ENCODE measurements at places on chromosomes 5 and 9.

DNA sequence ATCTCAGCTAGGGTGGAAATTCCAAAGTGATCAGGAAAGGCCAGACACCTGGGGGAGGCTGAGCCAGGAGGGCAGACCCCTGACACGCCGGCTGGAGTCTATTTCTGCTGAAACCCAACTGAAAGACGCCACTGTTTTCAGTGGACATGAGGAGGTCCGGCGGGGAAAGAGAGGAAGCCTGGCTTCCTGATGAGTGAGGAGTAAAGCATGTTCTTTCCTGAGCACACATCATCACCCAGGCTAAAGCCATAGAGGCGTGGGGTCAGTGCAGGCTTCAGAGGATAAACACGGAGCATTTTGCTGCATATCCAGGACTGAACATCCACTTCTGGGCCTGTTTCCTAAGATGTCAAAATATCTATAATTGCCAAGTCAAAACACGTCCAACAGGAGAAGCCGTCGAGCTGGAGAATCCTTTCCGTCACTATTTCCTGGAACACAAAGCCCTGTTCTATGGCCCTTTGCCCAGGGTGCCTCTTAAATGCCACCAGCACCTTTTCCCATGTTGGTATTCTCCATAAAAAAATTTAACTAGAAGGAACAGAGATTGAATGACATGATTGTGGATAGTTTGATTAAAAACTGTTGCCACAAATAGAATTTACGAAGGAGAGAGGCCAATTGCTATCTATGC is 597.9 kb upstream of the ADAMTS16 start:
- DNase-seq, result no peak

DNA sequence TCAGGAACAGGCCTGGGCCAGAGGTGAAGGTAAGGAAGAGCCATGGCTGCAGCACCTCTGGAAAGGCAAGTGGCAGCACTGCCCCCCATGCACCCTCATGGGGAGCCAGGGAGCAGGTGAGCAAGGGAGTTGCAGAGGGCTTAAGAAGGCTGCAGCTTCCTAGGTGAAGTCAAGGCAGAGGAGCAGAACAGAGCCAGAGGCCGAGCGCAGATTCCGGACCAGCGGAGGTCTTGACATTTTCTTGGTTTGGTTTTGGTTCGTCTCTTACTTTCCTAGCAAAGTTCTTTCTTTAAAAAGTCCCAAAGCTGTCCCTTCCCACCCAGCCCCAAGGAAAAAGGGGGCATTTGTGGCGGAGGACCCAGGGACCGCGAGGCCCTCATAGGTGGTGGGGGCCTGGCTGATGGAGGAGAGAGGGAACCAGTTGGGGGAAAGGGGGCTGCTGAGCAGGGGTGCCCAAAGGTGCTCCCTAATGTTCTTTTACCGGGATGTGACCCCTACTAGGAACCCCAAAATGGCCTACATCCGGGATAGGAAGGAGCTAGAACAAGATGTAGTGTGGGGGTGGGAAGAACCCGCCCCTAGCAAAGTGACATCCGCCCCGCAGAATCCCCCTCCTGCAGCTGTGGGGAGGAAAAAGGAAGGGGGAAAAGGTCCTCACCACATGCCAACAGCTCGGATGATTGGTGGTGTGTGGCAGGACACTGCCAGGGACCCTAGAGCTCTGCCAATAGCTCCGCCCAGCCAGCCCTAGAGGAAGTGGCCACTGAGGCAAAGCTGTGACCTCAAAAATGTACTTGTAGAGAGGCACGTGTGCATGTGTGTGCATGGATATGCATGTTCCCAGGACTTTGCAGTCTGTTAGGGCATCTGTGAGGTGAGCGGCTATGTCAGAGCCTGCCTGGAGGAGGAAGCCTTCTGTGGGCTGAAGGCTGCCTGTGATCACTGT is 914 bp upstream of the CD72 start:
- DNase-seq, result peak; percentile 73

DNA sequence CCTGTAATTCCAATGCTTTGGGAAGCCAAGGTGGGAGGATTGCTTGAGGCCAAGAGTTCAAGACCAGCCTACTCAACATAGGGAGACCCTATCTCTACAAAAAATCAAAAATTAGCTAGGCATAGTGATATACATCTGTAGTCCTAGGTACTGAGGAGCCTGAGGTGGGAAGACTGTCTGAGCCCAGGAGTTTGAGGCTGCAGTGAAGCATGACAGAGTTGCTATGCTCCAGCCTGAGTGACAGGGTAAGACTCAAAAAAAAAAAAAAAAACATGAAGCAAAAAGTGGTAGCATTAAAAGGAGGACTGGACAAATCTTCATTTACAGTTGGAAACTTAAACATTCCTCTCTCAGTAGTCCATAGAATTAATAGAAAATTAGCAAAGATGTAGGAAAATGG is 9.8 kb downstream of the CCNG1 start:
- no peak for DNase-seq

DNA sequence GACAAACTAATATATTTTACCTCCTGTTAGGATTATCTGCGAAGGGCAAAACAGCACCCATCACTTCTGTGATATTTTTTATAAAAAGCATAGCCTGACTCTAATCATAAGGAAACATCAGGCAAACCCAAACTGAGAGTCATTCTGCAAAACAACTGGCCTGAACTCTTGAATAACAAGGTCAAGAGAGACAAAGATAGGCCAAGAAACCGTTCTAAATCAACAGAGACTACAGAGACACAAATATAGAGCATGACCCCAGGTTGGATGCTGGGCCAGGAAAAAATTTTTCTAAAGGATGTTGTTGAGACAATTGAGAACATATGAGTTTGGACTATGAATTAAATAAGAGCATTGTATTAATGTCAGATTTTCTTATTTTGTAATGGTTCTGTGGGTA is 384.9 kb downstream of the NFIB start:
- DNase-seq, result no peak

GRCh38 chr9:2717385-2717784 is at the start of gene KCNV2:
Gene KCNV2 (plus strand): TSS chr9:2717510. CDS start chr9:2717740, 230 bp downstream.
- DNase-seq, result no peak

- DNase-seq, result no peak
Measured at GRCh38 chr5:168118042-168118668, 173.3 kb upstream of the WWC1 start.

GRCh38 chr9:110180511-110181434 is 27.2 kb downstream of the C9orf152 start:
- no peak for DNase-seq

- DNase-seq, result no peak
Measured at GRCh38 chr5:1460054-1460682, 14.9 kb upstream of the SLC6A3 start.

GRCh38 chr5:76838481-76839261 is 11.1 kb upstream of the S100Z start:
- DNase-seq, result peak; percentile 36

- DNase-seq, result no peak
Measured at GRCh38 chr5:137937994-137938750, 48.9 kb downstream of the PKD2L2 start.

DNA sequence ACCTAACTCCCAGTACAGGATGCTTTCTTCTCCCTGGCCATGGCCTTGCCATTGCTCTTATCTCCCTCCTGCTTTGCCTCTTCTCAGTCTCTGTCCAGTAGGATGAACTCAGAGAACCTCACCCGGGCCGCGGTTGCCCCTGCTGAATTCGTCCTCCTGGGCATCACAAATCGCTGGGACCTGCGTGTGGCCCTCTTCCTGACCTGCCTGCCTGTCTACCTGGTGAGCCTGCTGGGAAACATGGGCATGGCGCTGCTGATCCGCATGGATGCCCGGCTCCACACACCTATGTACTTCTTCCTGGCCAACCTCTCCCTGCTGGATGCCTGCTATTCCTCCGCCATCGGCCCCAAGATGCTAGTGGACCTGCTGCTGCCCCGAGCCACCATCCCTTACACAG is at the start of gene OR5C1:
OR5C1 (plus strand) TSS at position 103 of the 400 bp plus-strand sequence; CDS start at position 103, 0 bp downstream.
- DNase-seq, result no peak

DNA sequence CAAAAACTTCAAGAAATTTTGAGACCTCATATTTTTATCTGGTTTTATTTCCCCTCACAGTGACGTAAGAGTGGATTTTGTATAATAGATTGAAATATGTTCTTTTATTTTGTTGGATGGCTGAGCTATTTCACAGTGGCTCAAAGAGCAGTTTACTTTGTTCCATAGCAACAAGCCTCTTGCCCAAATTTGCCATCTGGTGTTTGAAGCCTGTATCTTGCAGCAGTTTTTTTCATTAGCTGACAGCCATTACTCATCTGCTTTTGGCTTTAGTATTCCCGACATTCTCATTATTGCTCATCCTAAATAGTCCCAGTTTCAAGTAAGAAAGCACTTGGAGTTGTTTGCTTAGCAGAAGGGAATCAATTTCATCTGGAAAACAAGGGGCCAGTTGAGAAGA is 36.3 kb downstream of the GDA start:
- no peak for DNase-seq

- DNase-seq, result peak; percentile 30
Measured at GRCh38 chr5:141753971-141754713, 72.1 kb upstream of the ARAP3 start.

DNA sequence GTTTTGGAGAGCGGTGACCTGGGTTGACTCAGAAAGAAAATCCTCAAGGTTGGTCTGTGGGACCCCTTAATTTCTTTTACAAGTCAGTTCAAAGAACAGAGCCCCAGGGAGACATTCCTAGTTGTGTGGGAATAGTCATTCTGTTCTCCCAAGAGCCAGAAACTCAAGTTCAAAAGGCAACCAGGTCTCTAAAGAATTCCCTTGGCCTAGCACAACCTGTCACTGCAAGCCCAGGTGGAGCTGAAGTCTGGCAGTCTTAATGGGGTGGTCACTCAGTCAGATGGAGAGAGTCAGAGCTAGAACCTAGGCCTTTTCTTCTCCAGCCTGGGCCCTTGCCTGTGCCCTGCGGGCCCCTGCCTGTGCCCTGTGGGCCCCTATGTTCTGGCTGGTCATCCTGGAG is 37.5 kb upstream of the CDKN2AIPNL start:
- no peak for DNase-seq

GRCh38 chr5:154191467-154192261 is 1.1 kb downstream of the GALNT10 start:
- no peak for DNase-seq

DNA sequence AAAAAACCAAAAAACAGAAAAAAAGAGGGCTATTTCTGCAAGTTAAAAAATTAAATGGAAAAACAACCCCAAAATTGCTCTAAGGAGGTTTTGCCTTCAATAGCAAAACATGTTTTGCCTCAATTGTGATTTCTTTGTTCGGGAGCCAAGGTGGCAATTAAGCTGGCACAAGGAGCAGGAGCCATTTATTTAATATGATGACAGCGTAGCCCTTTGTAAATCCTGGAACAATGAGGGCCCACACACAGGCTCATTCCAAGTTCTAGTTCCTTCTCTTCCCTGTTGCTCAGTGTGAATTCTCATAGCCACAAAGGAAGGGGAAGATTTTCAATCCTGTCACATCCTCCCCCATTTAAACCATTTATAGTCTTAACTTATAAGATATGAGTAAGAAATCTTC is 353.2 kb downstream of the PDE4D start:
- peak; percentile 24 for DNase-seq

DNA sequence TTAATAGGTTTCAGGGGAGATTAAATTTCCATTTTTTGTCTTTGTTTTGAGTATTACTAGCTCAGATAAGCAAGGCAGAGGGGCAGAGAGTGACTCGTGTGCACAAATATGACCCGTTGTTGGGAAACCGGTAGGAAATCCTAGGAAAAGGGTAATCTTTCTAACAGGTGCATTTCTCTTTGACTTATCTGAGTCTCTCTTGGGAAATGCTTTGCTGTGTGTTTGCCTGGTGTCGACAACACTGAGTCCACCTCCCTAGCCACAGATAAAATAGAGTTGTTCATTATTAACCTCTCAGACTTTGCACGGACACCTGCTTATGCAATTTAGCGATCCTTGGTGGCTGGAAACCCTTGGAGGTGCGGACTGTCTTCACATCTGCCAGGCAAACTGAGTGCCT is 164.2 kb downstream of the FGF1 start:
- no peak for DNase-seq

GRCh38 chr5:10892911-10893215 is 131.8 kb upstream of the DAP start:
- DNase-seq, result no peak

DNA sequence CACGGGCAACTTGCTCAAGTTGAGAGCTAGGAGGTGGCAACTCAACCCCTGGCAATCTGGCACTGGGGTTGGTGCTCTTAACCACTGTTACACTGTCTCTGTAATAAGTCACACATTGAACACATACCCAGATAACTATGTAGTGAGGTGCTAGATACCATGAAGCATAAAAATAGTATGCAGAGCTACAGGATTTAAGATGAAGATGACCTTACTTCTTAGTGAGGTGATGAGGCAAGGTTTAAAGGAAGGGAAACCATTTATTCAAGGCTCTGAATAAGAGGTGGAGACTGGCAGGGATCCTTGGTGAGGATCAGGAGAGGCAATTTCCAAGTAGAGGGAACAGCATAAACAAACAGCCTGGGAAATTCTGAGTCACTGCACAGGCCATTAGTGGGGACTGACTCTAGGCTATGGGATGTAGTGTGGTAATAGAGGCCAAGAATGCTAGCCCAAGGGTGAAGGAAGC is 67.6 kb upstream of the NR3C1 start:
- DNase-seq, result no peak

DNA sequence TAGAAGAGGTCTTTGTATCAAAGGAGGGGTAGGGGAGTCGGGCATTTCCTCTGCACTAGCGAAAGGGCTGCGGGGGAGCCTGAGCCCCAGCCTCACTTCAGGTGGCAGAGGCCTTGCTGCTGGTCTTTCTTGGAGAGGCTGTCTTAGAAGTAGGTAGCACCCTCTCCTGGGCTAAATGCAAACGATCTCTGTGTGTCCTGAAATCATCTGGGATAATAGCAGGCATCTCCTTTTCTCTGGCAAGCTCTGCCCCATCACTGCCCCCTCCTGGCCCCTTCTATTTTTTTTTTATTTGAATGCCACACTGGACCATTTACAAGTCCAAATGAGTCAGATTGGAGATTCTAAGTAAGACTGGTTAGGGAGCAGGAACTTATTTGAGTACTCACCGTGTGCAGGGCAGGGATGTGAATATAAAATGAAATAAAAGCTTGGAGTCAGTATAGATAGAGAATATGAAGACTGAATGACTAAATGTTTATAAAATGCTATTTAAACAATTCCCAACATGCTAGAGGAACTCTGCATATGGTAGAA is 137.1 kb downstream of the FGF1 start:
- DNase-seq, result peak; percentile 47

DNA sequence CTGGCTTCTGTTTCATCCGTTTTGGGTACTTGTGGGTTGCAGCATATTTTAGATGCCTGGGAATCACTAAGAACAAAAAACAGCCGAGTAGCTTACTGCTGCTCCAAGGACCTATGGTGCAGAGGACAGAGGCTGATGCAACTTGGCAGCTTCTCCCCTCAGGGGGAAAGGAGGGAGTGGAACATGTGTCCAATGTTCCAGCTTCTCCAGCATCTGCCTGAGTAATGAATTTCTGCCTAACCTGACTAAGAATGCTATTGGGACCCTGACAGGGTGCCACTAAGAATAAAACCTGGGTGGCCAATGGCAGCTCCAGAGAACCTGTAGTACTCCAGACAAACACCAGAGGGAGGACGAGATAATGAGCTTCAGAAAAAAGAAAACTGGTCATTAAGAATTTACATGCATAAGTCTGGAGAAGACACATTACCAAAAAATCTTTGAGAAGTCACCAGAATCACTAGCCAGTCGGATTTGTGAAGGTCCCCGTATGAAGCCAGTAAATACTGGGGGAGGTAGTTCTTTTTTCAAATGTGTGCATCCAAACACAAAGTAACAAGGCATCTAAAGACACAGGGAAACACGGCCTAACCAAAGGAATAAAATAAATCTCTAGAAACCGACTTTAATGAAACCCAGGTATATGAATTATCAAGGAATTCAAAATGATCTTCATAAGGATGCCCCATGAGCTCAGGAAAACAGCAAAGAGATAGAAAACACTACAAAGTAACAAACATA is 293.5 kb downstream of the HINT1 start:
- peak; percentile 30 for DNase-seq

- no peak for DNase-seq
Measured at GRCh38 chr5:163619951-163620350, 114.5 kb downstream of the MAT2B start.
